Fibroblast of villous mesenchyme (primary cell): ENCODE measurements at places on chromosomes 2 and 18. TPM values are rescaled to one million over a fixed set of nuclear protein-coding genes. Genes with fewer than 3 reads are reported as not detected.

- DNase-seq, result peak; percentile 57
Observed at GRCh38 chr18:43934322-43934721, 657.0 kb upstream of the SYT4 start.

GRCh38 chr2:60539140-60539539 lies 14.3 kb downstream of the BCL11A start:
- no peak for DNase-seq

GRCh38 chr2:166031054-166031453 lies 77.5 kb upstream of the TTC21B start:
- DNase-seq, result no peak

DNA sequence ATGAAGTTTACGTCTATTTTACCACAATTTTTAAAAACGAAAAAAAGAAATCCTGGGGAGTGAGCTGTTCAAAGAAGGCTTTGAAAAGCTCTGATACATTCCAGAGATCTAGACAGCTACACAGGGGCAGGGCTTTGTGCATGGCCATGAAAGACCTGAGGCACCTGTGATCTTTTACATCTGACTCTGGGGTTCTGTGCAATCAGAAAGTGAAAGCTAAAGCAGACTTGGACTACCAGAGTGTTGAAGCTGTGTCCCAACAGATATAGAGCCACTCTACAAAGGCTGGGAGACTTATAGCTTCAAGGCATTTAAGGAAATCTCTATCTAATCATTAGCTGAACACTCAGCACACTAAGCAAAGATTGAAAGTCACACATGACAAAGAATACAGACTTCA lies 34.1 kb downstream of the PARD6G start:
- DNase-seq, result peak; percentile 7

Gene CDH20
- under 0.01 and 0.32 TPM in 2 replicates for total RNA-seq

Gene CROCC2
- total RNA-seq, result not detected in 2 replicates
